ENCODE measurements at places on chromosomes 7 and 10. TPM values are rescaled to one million over a fixed set of nuclear protein-coding genes. Genes with fewer than 3 reads are reported as not detected.
A peak's percentile ranks its signal among the peaks of the same experiment; 100 is the strongest.

Gene CLRN3
- total RNA-seq: not detected

Gene MEOX2
- 9.7 TPM for total RNA-seq

Gene HOXA5
- total RNA-seq: 12.1 TPM

Gene CHAT
- not detected for total RNA-seq

Gene ZNF277
- total RNA-seq: 49.3 TPM

Gene COBL
- total RNA-seq: 3.0 TPM

Gene PNLIPRP1
- not detected for total RNA-seq

DNA sequence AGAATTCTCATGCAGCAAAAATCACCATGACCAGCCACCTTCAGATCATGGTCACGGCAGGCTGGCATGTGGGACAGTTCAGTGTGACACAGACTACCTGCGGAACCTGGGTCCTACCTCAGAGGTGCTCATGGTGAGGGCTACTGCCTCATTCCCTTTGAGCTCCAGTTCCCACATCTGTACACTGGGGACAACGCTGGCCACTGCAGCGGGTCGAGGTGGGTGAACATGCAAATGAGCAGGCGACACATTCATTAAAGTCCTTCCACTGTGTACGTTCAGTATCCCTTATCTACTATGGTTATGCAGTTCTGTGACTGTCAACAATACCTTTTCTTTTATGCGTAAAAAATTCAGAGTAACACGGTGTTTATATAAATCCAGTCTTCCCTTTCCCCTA is 218.7 kb upstream of the AOAH start:
- no peak for DNase-seq

GRCh38 chr7:44383566-44383965 is 58.2 kb upstream of the CAMK2B start:
- DNase-seq: no peak

DNA sequence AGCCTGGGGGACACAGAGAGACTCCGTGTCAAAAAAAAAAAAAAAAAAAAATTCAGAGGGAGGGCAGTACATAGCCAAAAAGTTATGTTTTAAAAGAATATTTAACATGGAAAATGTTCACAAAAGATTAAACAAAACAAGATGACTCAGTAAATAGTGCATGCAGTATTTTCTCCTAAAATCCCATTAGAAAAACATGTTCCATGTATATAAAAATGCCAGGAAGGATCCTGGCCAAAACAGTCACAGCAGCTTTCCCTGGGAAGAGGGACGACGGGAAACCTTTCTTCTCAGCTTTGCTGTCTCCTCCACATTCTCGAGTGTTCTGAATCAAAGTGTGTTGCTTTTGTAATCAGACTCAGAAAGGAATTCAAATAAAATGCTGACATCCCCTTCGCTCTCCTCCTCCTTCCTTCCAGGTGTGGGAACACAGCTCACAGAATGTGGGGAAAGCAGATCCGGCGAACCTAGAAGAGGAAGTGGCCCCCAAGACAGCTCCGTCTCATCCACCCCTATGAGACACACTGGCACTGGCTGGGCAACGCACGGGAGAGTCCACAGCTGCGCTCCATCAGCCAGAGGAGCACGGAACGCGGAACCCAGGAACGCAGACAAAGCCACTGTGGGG is 139.4 kb downstream of the MAD1L1 start:
- no peak for DNase-seq

GRCh38 chr10:12862459-12862858 is 139.1 kb downstream of the CCDC3 start:
- DNase-seq: no peak

GRCh38 chr10:76231286-76231934 is 800.0 kb downstream of the LRMDA start:
- DNase-seq: no peak

DNA sequence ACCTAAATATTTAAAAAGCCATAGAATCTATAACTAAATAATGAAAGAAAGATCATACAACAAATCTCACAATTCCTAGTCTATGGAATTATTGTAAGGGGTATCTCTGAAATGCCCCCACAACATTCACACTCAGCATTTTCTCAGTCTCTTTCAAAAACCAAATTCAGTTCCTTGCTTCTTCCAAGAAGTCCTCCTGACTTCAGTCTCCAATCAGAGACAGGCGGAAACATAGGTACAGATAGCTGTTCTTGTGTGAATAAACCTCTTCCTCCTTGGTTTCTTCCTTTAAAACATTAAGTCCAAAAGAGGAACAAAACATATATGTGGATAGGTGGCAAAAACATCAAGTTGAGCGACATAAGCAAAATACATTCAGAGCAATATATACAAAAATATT is 13.9 kb upstream of the FBXW4 start:
- DNase-seq: no peak

GRCh38 chr10:29784175-29784773 is 149.5 kb upstream of the SVIL start:
- DNase-seq: peak; percentile 92

GRCh38 chr10:12081470-12081869 is 12.7 kb downstream of the DHTKD1 start:
- no peak for DNase-seq

DNA sequence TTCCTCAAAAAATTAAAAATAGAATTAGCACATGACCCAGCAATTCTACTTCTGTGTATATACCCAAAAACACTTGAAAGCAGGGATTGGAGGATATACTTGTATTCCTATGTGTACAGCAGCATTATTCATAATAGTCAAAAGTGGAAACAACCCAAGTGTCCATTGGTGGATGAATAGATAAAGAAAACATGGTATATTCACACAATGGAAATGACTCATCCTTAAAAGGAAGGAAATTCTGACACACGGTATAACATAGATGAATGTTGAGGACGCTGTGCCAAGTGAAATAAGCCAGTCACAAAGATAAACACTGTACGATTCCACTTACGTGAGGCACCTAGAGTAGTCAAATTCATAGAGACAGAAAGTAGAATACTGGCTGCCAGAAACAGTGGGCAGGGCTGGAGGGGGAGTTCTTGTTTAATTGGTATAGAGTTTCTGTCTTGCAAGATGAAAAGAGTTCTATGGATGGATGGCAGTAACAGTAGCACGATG is 26.6 kb upstream of the KAT6B start:
- DNase-seq: no peak

DNA sequence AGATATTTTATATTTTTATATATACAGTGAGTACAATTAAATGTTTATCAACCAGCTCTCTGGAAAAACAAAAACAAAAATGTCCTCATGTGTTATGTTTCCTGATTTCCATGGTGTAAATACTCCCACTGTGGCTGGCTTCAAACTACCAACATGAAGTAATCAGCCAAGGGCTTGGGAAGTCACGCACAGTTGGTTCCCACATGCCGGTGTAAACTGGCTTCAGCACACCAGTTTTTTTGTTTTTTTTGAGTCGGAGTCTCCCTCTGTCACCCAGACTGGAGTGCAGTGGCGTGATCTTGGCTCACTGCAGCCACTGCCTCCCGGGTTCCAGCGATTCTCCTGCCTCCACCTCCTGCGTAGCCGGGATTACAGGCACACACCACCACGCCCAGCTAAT is 11.8 kb downstream of the OSBPL3 start:
- DNase-seq: no peak

GRCh38 chr7:48832303-48832845 is 92.0 kb upstream of the CDC14C start:
- DNase-seq: no peak

DNA sequence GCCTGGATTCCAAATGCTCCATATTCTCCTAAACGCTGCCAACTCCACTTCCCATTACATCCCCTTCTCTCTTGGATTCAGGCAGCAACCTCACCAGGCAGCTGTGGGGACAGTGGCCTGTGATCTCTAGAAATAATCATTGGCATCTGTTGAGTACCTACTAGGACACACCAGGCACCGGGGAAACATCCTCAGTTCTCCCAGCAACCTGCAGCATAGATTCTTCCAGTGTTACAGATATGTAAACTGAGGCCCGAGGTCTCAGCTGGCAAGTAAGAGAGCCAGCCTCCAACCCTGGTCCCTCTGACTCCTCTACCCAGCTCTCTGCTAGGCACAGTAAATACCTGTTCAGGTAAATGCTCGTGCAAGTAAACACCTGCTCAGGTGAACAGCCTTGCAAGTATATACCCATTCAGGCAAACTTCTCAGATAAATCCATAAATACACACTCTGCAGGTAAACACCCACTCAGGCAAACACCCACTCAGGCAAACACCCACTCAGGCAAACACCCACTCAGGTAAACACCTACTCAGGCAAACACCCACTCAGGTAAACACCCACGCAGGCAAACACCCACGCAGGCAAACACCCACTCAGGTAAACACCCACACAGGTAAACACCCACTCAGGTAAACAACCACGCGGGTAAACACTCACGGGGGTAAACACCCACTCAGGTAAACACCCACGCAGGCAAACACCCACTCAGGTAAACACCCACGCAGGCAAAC is 18.7 kb downstream of the ASB13 start:
- DNase-seq: no peak

GRCh38 chr7:78015574-78016260 is 217.1 kb downstream of the PHTF2 start:
- no peak for DNase-seq

DNA sequence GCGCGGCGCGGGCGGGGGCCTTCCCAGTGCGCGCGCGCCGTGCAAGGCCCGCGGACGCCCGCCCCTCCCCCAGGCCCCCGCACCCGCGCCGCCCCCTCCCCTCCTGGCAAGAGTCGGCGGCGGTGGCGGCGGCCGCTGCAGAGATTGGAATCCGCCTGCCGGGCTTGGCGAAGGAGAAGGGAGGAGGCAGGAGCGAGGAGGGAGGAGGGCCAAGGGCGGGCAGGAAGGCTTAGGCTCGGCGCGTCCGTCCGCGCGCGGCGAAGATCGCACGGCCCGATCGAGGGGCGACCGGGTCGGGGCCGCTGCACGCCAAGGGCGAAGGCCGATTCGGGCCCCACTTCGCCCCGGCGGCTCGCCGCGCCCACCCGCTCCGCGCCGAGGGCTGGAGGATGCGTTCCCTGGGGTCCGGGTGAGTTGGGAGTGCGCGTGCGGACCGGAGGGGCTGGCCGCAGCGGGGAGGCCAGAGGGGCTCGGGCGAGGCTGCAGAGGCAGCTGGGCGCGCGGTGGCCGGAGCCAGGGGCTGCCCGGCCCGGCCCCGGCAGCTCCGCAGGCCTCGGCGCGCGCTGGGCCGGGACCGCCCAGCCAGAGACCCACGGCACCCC is at the start of gene BMPR1A:
Gene BMPR1A, plus strand, starts transcription at position 109 of the 602 bp plus-strand sequence. CDS start 119,400 bp downstream, outside the sequence.
- no peak for DNase-seq

- DNase-seq: no peak
Observed at GRCh38 chr7:50739744-50740435, 42.8 kb downstream of the GRB10 start.

GRCh38 chr10:132229834-132230556 is 43.2 kb downstream of the DPYSL4 start:
- DNase-seq: no peak

- DNase-seq: no peak
Observed at GRCh38 chr7:74253835-74254128, 417 bp downstream of the RFC2 start.

DNA sequence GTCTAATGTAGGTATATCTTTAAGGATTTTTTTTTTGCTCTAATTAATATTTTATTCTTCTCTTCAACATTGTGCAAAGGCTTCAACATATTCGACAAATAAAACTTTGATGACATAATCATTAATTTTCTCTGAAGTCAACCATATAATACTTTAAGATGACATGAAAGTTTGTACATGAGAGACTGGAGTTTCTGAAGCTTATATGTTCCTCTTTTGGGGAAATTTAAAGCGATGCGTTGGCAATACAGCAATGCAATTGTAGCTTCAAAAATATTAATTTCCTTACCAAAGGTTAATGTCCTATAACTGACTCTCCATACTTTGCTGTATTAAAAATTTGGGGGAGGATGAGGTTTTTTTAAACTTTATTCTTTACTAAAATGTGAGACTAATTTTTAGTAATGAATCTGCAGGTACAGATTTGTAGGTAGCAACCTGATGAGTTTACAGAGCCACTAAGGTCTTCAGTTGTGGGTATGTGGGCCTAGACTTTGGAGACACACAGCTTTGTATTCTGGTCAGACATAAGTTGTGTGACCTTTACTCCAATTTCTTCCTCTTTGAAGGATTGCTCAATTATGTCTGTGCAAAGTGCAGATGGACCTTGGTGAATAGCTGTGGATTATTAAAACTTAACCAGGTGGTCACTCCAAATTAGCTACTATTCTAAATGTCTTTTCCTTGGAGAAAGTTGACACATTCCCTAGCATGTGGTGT is 18.0 kb upstream of the LIPA start:
- no peak for DNase-seq

Data from sigmoid colon (tissue), 7 donors.